SW480 (cell line): ENCODE measurements at places on chromosomes 7 and 10.

GRCh38 chr7:111676167-111676566, 113.9 kb upstream of the IMMP2L start:
- DNase-seq, result no peak

DNA sequence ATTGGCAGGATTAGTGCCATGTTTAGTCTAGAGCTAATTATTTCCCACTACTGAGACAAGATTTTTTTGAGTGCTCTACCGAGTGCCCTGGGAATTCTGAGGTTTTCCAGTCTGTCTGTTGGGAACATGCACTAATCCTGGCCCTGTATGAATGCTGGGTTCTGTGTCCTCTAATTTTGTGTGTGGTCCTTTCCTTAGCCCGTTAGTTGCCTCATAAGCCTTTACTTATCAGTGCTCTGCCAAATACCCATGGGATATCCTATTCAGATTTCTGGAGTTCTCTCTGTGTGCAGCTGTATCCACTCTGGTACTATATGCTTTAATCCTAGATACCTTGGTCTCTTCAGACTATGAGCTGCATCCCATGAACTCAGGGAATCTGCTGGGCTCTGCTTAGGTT, 13.1 kb downstream of the CSGALNACT2 start:
- DNase-seq, result no peak

GRCh38 chr10:103832806-103833205, 22.6 kb downstream of the SH3PXD2A start:
- DNase-seq, result no peak

DNA sequence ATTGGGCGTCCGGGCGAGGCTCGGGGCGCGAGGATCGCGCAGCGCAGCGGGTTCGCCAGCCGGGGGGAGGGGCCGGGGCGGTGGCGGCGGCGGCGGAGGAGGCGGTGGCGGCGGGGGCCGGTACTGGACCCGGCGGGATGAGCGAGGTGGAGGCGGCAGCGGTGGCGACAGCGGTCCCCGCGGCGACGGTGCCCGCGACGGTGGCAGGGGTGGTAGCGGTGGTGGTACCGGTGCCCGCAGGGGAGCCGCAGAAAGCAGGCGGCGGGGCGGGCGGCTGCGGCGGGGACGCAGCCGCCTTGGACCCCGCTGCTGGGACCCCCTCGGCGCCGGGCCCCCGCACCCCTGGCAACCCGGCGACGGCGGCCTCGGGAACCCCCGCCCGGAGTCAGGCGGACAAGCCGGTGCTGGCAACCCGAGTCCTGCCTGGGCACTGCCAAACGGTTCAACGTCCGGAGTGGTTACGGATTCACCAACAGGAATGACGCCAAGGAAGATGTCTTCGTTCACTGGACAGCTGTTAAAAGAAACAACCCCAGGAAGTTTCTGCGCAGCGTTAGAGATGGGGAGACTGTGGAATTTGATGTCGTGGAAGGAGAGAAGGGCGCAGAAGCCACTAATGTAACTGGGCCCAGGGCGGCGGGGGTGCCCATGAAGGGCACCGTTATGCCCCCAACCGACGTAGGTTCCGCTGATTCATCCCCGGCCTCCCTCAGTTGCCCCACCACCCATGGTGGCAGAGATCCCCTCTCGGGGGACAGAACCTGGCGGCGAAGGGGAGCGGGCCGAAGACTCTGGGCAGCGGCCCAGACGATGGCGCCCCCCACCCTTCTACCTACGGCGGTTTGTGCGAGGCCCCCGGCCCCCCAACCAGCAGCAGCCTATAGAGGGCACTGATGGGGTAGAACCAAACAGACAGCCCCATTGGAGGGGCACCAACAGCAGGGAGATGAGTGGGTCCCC, 100.3 kb upstream of the CPXM2 start:
- no peak for DNase-seq

- DNase-seq, result no peak
Measured at GRCh38 chr10:127552446-127552845, 3.3 kb downstream of the NPS start.

DNA sequence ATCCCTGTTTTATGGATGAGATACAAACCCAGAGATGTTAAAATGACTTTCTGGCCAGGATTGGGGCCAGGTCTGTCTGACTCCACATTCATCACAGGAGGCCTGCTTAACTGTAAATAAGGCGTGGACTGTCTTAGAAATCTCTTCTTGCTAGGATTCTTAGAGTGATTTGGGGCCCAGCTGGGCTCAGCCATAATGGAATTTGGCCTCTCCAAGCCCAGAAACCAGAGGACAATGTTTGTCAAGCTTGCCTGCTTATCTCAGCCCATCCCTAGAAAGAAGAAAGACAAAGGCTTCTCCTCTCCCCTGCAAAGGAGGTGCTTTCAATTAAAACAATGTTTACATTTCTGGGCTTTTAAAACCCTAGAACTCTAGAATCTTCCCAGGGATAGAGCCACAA, 2.9 kb downstream of the HABP2 start:
- DNase-seq, result no peak

- DNase-seq, result no peak
Measured at GRCh38 chr7:64046041-64046389, 781 bp downstream of the ZNF727 start.

DNA sequence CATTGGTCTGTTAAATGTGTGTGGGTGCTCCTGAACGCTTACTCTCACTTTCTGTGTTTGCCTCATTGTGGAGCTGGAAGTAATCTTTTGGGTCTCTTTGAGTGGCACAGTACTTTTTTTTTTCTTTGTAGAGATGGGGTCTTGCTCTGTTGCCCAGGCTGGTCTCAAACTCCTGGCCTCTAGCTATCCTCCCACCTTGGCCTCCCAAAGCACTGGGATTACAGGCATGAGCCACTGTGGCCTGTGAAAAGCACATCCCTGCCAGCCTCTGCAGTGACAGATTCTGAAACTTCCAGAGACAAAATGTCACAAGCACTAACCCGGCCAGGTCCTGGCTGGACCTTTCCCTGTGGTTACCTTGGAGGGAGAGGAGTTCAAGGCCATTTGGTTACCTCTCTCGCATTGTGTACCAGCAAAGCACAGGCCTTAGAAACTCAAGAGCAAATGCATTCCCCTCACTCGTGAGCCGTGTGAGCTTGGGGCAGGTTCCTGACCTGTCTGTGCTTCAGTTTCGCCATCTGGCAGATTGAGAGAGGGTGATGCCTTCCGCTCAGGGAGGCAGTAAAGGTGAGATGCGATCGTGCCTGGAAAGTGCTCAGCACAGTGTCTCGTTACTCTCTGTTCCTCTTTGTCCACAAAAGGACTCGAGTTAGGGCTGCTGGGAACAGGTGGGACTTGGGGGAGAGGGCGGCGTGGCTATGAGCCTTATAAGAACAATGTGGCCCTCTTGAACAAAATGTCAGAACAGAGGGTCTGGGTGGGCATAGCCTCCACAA, 72.6 kb upstream of the SEPHS1 start:
- DNase-seq, result no peak

DNA sequence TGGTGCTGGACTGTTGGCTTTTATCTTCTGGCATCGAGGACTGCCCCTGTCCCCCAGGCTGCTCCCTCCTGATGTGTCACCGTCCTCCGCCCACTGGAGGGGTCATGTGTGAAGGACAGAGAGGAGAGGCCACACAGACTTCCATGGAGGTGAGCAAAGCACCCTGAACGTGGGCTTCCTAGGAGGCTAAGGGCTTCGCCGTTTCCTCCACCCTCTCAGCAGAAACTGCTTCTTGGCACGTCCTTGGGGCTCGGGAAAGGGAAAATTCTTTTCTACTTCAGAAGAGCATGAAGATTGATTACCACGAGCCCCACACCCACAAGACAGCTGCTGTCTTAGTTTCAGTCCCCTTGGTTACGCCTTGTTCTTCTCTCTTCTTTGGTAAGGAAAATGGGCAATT, 218.2 kb downstream of the CCDC3 start:
- no peak for DNase-seq

DNA sequence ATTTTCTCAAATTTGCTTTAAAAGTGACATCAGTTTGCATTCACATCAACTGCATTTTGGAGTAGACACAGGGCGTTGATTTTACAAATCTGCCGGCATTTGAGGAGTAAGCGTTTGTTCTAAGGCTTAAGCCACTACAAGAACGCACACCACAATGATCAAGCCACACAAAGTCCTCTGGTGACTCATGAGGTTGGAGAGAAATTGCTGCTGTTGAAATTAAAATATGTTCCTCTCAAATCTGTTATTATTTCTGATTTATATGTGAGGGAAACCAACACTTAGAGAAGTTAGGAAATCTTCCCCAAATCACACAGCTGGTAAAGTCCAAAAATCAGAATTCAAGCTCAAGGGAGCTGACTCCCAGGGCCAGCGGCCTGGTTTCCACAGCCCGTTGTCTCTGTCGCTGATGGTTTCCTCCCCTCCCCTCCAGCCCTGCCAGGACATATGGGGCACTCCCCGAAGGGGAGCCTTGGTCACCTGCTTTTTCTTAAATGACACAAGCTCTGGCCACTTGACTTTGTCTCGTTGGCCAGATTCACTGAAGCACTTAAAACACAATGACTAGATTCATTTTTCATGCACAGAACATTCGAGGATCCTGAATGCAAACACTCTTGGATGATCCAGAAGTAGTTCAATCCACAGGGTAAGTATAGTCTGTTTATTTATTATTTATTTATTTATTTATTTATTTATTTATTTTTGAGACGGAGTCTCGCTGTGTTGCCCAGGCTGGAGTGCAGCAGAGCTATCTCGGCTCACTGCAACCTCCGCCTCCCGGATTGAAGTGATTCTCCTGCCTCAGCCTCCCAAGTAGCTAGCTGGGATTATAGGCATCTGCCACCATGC, 29.2 kb upstream of the KLF6 start:
- peak; percentile 63 for DNase-seq

DNA sequence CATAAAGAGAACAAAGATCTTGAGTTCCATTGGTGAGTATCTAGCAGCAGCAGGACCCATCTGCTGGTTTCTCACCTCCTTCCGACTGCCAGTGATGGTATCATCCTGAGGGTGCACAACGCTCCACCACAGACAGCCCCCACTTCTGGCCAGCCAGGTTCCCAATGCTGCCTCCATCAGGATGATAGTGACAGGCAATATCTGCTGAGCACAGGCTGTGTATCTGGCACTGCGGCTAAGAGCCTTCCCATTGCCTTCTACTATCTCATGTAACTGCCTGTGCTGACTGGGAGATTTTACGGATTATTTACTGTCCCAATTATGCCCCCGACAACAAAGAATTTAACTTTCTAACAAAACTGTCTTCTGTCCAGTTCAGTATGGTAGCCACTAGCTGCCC, 352.4 kb upstream of the AOAH start:
- no peak for DNase-seq

DNA sequence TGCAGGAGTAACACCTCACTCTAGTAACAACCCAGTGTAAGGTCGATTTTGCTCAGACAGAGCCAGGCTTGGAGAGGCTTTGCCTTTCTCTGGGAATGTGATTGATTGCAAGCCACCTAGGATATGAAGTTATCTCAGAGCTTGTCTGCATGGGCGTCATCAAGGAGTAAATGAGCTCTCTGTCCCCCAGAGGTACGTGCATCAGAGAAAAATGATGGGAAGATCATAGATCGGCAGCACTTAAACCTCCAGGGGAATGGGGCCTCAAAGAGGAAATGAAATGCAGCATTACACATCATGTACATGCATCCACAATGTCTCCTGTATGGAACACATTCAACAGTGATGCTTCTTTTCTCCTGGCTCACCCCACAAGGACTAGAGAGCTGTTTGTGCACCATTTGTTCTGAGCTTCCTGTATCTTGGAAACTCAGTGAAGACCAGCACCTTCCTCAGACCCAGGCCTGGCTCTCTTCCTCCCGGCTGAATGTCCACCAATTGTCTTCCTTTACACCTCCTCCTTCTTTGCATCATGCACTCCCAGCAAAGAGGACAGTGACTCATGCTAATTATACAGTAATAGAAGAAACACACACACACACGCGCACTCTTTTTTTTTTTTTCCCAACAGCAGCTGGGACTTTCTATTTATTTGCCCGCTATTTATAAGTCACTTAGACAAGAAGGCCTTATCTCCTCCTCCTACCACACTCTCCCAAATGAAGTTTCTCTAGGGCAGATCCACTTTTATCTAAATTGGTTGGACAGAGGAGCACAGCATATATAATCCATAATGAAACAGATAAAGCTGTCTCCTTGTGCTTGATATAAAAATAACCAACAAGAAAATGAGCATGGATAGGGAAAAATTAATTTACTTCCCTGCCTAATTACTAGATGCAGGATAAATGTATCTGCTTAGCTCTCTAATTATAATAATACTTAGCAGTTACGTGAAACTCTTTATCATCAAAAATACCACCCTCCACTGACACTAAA, 990.7 kb downstream of the CCSER2 start:
- peak; percentile 36 for DNase-seq

DNA sequence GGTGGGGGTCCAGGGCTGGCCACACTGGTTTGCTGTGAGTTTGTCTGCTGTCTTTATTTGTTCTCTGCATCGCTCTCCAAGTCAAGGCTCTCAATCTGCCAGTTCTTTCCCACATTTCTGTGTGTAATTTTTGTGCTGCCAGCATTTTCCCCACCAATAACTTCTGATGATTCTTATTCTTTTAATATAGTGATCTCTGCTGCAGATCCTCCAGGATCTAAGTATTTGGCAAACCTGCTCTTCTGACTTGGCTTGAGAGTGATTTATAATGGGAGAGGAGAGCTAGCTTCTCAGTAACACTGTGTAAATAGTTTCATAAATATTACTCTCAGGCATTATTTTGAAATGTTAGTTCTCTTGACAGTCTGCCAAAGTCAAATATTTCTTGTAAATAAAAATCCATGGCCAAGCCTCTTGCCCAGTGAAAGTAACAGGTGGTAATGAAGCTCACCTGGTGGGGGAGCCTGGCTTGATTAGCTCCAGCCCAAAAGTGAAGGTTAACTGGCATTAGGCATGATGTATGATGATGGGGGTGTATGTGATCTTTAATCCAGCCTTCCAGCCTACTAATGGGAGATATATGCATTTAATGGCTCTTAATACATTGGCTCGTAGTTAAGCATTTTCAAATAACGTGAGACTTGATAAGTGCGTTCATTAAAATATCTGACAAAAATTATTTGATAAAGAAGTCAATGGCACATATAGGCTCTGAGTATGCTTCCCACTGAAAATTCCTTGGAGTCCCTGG, 1055.9 kb downstream of the KCNMA1 start:
- no peak for DNase-seq

DNA sequence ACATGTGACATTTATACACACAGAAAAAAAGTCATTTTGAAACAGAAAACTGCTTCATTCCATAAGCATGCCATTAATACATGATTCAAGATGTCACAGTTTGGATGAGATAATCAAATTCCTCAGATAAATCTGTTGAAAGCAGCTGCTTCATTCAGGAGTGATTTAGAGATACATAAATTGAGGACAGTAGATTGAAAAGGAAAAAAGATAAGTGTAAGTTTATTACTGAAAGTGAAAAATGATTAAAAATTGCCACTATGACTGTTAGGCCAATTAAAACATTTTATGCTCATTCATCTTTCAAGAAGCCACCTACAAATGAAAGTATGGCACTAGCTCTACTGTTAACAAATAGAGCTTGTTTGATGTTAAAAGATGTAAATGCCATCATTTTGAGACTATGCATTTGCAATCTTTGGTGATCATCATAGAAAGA, 136.9 kb upstream of the CDK6 start:
- DNase-seq, result no peak

- DNase-seq, result no peak
Measured at GRCh38 chr10:110864662-110865140, 7.0 kb upstream of the PDCD4 start.
